ENCODE measurements at places on chromosomes 2 and 18. TPM values are rescaled to one million over a fixed set of nuclear protein-coding genes. Genes with fewer than 3 reads are reported as not detected.

DIPK1C gene
- polyA plus RNA-seq: 26.4 TPM

C2orf78 gene
- polyA plus RNA-seq: 0.02 TPM

- DNase-seq: no peak
Measured at GRCh38 chr18:74766251-74766650, 168.6 kb downstream of the ZNF407 start.

DNA sequence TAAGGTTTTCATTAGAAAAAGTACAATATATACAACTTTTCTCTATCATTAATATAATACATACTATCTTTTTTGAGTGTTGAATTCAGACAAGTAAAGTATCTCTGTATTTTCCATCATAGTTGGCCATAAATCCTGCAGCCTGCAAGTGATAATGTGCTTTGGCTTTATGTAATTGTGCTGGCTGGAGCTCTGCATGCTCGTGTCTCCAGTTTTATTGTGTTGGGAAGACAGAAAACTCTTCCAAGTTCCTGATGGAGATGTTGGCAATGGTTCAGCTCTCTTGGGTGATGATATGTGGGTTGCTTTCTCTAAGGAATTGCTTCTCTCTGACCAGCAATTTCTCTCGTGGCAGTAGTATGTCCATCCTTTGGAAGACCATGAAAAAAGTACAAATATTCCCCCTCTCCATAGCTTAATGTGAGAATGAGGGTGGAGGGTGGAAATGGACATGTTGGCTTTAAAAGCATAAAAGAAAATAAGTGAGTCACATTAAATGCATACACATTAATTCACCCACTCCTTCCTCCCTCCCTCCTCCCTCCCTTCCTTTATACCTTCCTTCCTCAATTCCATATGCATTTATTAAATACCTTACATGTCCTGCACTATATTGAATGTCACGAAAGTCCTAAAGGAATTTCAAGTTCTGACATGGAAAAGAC lies 344.2 kb downstream of the MTX2 start:
- DNase-seq: no peak

All from thymus (tissue), 14 donors.